RKO (cell line): ENCODE measurements at places on chromosomes 5 and 9.

DNA sequence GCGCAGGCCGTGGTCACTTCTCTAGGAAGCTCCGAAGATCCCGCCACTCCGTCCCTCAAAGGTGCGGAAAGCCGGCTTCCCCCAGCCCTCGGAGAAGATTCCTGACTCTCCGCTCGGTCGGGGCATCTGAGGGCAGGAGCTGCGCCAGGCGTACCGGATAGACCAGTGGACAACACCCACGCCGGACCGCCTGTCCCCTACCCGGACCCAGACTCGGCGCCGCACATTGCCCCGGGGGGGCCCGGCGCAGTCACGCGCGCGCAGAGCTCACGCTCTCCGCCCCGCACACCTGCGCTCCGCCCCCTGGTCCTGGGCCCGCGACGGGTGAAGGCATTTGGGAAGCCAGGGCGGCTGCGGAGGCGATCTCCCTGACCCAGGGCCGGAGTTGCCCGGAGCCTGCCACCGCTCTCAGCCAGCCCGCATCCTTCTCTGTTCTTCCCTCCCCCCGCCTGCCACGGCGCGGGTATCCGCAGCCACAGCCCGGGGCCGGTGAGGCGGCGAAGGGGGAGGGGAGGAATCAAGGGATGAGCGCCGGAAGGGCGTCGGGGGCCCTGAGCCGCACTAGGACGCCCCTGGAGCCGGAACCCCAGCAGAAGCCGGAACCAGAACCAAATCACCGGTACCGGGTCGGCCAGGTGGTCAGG, 448 bp downstream of the RELL2 start:
- DNase-seq, result peak; percentile 30

GRCh38 chr9:122031776-122032175, 61.3 kb downstream of the TTLL11 start:
- DNase-seq, result no peak

GRCh38 chr5:150058480-150059126, 27.8 kb downstream of the CSF1R start:
- DNase-seq, result peak; percentile 75

DNA sequence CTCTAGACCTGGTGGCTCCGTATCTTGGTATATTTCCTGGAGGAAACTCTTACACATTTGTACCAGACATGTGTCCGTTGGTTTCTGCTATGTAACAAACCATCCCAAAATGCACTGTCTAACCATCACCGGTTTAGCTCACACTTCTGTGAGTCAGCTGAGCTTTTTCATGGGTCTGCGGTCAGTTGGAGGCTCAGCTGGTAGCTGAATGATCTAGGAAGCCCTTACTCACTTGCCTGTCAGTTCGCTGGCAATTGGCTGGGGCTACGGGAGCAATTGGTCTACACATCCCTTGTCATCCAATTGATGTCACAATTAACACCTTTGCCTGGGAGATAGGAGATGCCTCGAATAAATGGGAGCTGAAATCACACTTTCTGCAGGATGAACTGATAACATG, 11.6 kb upstream of the WHRN start:
- peak; percentile 96 for DNase-seq

DNA sequence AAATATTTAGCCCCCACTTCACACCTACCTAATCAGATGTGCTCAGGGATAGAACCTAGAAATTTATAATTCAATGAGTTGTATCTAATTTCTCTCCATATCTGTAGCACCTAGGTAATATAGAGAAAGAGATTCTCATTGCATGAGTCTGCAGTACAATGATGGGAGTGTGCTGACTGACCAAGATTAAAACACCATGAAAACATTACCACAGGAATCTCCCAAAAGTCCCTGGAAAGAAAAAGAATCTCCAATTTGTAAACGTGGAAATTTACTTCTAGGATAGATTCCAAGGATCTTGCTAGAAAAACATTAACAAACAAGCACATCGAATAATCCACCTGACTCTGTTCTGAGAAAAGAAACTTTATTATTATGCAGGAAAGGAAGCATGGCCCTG, 45.0 kb upstream of the DMRTA1 start:
- DNase-seq, result no peak

DNA sequence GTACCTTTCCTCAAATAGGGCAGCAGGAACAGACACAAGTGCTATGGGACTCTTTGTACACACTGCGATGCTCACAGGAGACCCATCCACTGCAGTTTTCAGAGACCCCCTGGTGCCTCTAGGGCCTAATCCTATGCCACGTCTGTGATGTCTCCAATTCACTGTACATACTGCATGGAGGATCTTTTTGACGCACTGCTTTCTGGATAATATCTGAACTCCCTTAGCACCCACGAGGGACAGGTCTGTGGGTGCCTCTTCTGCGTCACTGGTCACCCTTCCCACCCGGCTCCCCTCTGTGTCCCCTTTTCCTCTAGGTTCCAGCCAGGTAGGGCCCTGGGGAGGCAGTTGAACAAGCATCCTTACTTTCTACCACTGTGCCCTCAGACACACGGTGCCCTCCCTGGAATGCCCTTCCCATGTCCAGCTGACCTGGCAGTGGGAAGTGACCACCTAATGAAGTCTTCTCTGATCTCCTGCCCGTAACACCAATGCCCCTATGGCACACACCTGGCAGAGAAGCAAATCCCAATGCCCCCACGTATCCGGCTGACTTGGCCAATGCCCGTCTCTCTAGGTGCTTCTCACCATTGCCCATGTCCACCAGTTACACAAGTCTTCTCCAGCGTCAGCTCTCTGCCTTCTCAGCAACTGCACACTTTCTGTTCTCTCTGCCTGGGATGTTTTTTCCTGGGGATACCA, 41.5 kb downstream of the FOXI1 start:
- no peak for DNase-seq

- DNase-seq, result no peak
Observed at GRCh38 chr5:82808960-82809359, 268.2 kb downstream of the TMEM167A start.

- DNase-seq, result no peak
Observed at GRCh38 chr5:115072266-115073064, 97.2 kb downstream of the TRIM36 start.

GRCh38 chr9:133532937-133533668, 1.4 kb upstream of the ADAMTSL2 start:
- peak; percentile 44 for DNase-seq

DNA sequence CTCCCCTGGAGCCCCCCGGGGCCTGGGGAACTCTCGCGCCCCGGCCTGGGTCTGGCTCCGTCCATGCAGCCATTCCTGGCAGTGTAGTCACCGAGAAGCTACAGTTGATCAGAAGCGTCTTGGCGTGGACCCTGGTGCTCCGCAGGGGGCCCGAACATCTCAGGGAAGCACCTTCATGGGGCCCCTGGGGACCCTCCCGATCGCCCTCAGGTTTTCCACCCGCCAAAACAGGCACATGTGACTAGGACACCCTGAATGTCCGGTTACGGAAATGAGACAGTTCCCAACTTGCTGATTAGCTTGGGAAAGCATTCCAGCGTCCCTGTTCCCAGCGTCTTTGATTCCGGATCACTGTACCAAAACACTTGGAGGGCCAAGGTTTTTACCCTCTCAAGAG, 472 bp downstream of the FBXO4 start:
- peak; percentile 84 for DNase-seq

- peak; percentile 88 for DNase-seq
Observed at GRCh38 chr5:55232985-55233928, at the start of gene CCNO. Gene CCNO (minus strand): TSS chr5:55233608. CDS start chr5:55233523, 85 bp downstream.

DNA sequence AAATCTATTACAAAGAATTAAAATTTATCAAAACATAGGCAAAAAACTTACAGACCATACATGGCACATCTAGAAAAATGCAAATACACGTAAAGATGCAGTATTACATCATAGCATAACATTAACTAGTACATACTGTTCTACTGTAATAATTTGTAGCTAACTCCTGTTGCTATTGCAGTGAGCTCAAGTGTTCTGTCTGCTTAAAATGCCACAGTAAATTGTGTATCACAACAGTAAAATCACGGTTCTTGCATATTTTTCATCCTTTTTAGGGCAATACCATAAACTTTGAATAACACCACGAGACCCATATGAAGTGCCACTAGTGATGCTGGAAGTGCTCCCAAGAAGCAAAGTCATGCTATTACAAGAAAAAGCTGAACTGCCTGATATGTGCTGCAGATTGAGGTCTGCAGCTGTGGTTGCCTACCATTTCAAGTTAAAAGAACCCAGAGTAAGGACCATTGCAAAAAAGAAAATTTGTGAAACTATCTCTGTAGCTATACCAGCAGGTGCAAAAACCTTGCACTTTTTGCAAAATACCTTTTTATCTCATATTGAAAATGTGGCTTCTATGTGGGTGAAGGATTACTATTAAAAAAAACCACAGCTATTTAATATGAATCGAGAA, 14.2 kb downstream of the HOMER1 start:
- DNase-seq, result no peak

GRCh38 chr5:16502866-16503265, 37.3 kb upstream of the ZNF622 start:
- no peak for DNase-seq

GRCh38 chr9:105881021-105881420, 186.7 kb downstream of the TMEM38B start:
- no peak for DNase-seq

DNA sequence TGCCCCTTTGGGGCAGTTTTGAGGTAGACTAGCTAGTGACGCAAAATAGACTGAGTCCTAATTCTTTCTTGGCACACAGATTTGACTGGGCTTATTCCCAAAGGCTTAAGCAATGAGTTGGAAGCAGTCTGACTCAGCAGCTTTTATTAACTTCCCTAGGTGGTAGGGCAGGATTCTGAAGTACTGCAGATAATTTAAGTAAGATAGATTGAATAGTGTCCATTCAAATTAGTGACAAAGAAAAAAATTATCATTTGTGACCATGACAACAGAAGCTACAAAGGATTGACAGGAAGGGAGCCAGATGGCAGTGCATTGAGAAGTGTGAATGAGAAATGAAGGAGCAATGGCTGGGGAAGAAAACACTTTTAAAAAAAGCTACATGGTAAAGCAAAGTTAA, 649.4 kb downstream of the CDH9 start:
- peak; percentile 45 for DNase-seq

DNA sequence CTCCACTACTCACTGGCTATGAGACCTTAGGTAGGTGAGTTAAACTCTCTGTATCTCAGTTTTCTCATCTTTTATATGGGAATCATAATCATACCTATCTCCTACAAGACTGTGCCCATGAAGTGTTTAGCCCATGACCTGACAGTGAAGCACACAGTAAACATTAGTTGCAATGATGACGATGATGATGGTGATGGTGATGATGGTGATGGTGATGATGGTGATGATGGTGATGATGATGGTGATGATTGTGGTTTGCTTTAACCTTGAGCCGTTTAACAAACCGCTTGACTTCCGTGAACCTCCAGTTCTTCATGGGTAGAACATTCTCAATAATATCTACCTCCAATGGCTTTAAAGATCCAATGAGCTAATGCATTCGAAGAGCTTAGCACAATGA, 220.2 kb upstream of the MVB12B start:
- DNase-seq, result no peak

DNA sequence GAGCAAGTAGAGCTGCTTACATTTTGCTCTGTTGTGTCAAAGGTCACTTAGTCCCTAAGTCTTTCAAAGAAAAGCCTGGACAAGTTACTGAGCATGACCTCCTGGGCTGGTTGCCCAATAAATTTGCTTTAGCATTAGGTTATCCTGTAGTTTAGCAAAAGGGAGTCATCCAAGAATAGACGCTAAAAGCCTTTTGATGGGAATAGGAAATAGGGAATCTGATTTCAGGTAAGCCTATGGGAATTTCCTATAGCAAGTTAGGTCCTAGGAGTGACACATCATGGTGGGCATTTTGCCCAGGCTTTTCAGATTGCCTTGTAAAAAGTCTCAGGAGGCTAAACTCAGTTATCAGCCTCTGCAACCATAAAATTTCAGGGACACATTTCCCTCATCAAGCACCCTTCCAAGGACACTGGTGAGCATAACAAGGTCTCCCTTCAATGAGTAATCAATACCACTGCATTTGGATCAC, 67.6 kb upstream of the RANBP3L start:
- no peak for DNase-seq

DNA sequence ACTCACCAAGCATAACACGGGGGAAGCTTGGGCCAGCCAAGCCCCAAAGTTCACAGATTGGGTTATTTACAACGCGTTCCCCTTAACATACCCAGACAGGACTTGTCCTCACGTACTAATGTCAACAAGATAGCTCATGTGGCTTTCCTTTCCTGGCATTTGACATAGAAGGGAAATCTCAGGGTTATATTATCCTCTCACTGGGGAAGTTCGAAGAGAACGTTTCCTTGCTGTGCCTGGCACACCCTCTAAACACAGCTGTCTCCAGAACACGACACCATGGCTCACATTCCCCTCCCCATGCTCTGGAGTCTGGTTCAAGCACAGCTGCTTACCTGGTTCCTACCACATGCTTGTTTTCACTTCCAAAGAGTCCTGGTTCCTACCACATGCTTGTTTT, 46.8 kb upstream of the OTULINL start:
- DNase-seq, result no peak

DNA sequence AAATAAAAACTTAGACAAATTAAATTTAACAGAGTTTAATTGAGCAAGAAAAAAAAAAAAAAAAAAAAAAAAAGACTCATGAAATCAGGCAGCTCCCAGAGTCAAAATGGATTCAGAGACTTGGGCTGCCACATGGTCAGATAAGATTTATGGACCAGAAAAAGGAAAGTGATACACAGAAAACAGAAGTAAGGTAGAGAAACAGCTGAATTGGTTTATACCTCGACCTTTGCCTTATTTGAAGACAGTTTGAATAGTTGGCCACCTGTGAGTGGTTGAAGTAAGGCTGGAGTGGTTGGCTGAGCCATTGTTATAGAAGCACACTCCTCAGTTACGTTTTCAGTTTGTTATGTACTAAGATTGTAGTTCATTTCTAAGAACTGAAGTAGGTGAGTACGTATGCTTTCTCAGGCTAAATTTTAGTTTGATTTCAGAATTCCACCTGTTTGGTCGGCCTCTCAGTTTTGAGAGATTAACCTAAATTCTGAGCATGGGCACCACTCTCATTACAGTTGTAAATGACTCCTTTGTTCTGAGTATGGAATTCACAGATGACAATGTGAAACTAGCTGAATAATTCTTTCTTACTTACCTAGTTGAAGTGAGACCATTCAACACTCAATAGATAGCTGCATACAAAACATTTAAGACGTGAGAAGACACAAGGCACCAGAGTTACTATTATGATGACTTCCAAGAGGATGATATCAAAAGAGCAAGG, 149.0 kb downstream of the AOPEP start:
- DNase-seq, result no peak

DNA sequence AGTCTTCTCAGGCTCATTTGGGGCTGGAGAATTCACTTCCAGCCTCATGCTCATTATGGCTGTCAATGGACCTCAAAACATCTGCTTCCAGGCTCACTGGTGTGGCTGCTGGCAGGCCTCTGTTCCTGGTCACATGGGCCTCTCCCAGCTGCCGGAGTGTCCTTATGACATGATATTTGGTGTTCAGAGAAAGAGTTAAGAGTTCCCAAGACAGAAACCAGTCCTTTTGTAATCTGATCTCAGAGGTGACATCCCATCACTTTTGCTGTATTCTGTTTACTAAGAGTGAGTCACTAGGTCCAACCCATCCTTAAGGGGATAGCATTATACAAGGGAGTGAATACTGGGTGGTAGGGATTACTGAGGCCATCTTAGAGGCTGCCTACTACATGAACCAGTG, 104.6 kb downstream of the CACNA1B start:
- DNase-seq, result peak; percentile 59

- no peak for DNase-seq
Observed at GRCh38 chr9:99825172-99826046, 3.7 kb downstream of the NR4A3 start.

- no peak for DNase-seq
Observed at GRCh38 chr5:180340856-180341255, 12.3 kb downstream of the GFPT2 start.

- peak; percentile 92 for DNase-seq
Observed at GRCh38 chr9:32552172-32552872, at the start of the genes SMIM27 and TOPORS. Gene SMIM27 (plus strand): TSS chr9:32552327. CDS start chr9:32552435, 108 bp downstream. Gene TOPORS (minus strand): TSS chr9:32552586. CDS start chr9:32552436, 150 bp downstream.

GRCh38 chr5:108911055-108911454, 163.4 kb downstream of the FER start:
- DNase-seq, result no peak
